ENCODE measurements at places on chromosomes 2 and 18.

DNA sequence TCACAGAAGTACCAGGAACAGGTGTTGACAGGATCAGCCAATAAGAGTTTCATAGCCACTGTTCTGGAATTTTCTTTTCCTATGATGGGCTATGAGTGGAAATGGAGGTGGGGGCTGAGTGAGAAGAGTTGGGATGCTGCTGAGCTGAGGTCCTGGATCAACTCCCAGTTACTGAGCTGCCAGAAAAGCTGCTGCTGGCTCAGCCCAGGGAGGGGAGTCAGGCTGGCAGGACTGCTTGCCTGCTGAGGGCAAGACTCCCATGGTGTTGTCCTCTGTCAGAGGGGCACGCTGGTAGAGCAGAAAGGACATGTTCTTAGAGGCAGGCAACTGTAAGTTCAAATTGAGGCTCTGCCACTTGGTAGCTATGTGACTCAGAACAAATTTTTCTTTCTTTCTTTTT is 11.8 kb downstream of the TPGS2 start:
- no peak for DNase-seq

DNA sequence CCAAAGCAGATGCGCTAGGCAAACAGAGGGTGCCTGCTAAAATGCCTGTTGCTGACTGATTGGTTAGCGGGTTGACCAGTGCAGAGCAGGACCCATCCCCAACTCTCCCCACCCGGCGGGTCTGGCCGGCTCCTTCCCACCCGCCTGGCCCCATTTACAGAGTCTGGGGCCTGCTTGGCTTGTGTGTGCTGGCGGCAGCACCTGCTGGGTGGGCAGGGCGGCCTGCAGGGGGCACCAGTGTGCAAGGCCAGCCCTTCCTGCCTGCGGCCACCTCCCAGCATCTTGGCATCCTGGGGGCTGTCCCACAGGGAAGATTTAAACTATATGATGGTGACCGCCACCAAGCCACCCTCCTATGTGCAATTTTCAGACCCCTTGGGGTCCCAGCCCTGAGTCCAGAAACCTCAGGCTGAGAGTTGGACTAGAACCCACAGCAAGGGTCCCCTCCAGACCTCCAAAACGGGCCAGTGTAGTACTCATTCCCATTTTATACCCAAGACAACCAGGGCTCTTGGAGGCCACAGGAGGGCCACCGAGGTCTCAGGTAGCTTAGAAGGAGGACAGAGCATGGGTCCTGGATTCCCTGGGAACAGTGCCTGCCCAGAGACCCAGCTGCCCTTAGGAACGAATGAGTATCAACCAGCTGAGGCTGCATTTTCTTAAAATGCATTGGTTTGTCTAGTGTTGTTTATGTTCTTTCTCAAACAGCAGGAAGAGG is 173.6 kb downstream of the SMAD7 start:
- no peak for DNase-seq

GRCh38 chr2:134135793-134136192 is 118.1 kb upstream of the MGAT5 start:
- DNase-seq = no peak

GRCh38 chr2:234825616-234826015 is 126.2 kb upstream of the SH3BP4 start:
- no peak for DNase-seq

DNA sequence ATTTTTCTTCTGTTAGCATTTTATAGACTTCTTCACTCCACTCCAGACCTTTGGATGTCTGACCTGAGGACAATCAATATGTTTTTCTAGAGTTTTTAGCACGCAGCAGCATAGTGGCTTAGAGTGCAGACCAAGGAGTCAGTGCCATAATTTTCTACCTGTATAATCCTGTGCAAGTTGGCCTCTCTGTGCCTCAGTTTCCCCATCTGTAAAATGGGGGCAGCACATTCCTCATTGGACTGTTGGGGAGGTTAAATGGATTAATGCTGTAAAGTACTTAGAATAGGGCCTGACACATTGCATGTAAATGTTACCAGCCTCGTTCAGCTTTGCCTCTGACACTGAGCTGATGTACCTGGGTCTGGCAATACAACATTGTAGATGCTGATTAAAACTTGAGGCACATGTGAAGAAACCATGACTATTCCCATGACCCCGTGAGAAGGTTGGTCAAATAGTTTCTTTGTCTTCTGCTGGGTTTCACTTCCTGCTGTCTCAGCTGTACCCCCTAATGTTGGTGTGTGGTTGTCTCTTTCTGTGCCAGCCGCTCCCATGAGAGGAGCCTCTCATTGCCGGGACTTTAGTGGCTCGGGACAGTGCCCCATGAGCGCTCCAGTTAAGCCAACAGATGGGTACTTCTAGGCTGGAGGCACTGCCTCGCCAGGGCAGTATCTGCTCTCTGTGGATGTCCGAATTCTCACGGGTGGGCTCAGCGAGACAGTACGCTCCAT is 125.3 kb downstream of the SH3RF3 start:
- no peak for DNase-seq

- DNase-seq = no peak
Observed at GRCh38 chr2:41906338-41906725, 141.5 kb upstream of the PKDCC start.

- DNase-seq = no peak
Observed at GRCh38 chr2:40734797-40735196, 282.9 kb upstream of the SLC8A1 start.

GRCh38 chr2:69745035-69745434 is 3.1 kb downstream of the ANXA4 start:
- DNase-seq = no peak

- DNase-seq = no peak
Observed at GRCh38 chr2:23617167-23617810, 232.3 kb downstream of the KLHL29 start.

DNA sequence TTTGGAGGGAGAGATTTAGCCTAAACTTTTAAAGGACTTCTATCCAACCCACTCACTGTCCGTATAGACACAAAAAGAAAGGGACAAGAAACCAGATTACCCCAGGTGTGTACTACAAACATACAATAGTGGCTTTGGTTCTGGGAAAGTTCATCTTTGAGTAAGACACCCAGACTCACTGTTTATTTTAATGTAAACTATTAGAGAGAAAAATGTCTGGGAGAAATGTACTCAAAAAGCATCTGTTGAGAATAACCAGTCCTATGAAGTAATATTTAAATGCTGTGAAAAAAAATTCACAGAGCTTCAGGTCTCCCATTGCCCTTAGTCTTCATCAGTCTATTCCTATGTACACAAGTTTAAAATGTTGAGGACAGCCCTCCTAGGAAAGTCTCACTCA is 107.5 kb downstream of the SLC8A1 start:
- DNase-seq = no peak

GRCh38 chr2:120770641-120771040 is 35.0 kb downstream of the GLI2 start:
- no peak for DNase-seq

- DNase-seq = no peak
Observed at GRCh38 chr18:43931439-43931838, 654.1 kb upstream of the SYT4 start.

- DNase-seq = no peak
Observed at GRCh38 chr2:24402242-24403097, 42.1 kb upstream of the ITSN2 start.

DNA sequence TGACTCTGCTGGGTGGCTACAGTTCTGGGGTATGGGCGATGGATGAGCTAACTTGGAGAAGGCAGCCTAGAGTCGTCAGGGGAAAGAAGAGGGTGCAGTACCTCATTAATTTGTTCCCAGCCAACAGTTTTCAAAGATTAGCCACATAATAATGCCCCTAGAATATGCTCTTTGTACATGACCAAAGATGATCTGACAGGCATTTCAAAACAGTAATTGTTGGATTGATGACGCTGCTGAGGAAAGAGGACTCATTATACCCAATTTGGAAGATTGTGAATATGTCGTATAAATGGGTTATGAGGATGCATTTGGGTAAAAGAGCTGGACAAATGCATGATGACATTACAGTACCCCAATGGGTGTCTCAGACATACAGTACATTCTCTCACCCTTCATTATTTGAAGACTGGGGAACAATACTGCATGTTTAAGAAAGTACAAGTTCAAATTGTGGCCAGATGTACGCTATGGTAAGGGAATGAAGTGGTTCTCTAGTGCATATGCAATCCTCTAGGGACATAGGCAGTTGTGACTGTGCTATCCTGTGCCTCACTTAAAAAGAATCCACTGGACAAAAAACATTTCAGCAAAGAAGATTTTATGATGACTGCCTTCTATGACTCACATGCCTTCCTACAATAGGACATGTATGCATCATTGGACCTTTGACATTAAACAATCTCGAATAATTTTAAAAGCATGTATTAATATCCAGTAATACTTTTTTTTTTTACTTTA is 233.2 kb downstream of the CNTNAP5 start:
- no peak for DNase-seq

- no peak for DNase-seq
Observed at GRCh38 chr18:45726603-45727002, 2.6 kb downstream of the SLC14A1 start.

DNA sequence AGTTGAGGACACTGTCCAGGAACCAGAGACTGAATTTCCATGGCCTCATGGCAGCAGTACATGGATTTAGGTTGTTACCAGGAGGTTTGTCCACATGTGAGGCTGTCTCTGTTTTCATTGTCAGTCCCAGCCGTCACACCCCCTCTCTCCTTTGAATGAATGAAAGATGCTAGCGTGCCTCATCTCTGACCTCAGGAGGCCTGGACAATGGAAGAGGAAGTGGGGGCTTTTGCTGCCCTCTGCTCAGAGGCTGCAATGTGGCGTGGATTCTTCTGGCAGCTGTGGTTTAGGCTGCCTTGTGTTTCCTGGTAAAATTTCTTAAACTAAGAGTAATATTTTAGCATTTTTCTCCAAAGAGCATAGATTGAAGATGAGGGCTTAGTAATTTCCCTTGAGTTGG is 47.5 kb downstream of the RAB31 start:
- DNase-seq = no peak

DNA sequence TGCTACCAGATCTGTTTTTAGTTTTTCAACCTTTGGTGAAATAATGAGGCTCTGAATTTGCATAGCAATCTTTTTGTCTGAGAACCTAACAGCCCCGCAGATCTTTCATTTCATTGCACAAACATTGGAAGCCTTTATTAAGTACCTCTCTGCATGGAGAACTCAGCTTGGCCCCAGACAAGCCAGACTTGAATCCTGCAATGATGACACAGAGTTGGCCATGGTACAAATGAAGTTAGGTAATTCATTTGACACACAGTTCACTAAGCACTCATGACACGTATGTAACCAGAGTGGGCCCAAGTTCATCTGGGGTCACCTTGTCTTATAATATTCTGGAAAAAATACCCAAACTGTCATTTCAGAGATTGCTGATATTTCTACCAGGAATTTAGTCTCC is 439.1 kb upstream of the ID2 start:
- DNase-seq = no peak

DNA sequence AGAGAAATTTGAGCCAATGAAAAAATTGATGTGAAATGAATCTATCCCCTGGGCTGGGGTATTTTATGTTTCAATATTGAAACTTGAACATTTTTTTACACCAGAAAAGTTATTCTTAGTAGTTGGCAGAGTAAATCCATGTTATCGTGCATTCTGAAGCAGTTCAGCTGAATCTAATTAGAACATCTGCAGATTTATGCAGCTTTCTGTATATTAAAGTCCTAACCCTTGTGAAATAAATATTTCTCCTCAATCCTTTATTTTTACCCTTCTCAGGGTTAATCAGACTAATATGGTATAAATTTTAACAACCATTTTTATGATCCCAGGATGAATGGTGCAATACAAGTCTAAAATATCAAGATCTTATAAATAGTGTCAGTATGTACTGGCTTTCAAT is 69.5 kb downstream of the CDH20 start:
- no peak for DNase-seq

- DNase-seq = no peak
Observed at GRCh38 chr2:112881217-112881985, 29.6 kb upstream of the IL37 start.

DNA sequence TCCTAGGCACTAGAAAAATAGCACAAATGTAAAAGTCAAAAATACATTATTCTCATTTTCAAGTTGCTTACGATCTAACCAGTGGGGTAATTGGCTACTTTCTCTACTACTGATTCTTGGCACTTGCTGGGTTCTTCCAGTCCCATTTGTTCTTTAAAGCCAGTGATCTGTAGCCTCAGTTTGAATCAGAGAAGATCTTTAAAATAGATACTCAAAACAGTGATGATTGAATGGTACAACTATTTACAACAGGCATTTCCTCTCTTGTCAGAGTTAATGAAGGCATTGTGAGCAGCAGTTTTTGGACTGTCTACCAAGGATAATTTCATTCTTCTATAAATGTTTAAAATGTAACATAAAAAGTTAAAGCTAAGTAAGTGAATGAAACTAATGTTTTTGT is 128.3 kb upstream of the FSIP2 start:
- DNase-seq = no peak

- no peak for DNase-seq
Observed at GRCh38 chr18:55999641-56000040, 411.6 kb upstream of the TCF4 start.

GRCh38 chr2:85380048-85380447 is 25.5 kb downstream of the ELMOD3 start:
- no peak for DNase-seq

GRCh38 chr2:160516547-160517365 is 23.1 kb upstream of the RBMS1 start:
- DNase-seq = no peak

GRCh38 chr2:5657231-5657630 is 35.0 kb upstream of the SOX11 start:
- no peak for DNase-seq

- DNase-seq = no peak
Observed at GRCh38 chr2:27249891-27250651, 12.8 kb downstream of the SLC30A3 start.

DNA sequence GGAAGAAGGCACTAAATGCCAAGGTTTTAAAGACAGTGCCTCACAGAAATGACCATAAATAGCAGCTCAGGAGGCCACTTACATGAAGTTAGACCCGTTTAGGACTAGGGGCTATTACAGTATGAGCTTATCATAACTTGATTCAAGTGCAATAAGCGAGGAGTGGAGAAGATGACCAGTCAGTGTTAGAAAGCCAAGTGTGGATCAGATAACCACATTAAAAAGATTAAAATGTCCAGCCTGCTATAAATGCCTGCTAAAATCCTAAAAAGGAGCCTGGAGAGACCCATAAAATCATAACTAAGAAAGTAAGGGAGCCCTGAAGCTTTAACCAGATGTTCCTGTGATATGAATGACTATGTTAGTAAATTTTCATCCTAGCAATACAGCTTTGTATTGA is 117.5 kb upstream of the ZNF521 start:
- no peak for DNase-seq
